ENCODE measurements at places on chromosomes 6 and 20.

DNA sequence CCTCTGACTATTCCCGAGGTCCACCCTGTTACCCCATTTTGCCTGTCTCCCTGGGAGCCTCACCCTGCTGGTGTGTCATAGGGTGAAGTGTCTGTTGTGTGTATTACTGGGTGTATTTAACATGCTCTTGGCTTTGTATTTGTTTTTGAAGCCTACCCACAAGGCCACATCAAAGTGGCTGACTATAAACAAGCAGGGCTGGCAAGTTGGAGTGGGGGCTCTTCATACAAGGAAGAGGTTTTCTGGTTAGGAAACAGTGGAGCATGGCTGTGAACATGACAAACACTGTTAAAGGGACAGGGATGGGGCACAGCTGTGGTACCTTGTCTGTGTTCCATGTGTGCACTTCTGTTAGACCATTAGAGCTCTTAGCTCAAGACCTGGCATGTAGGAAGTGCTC lies 26.3 kb downstream of the HECA start:
- no peak for DNase-seq

- no peak for DNase-seq
These were observed 30.4 kb upstream of the CD93 start for GRCh38 chr20:23116311-23117089.

DNA sequence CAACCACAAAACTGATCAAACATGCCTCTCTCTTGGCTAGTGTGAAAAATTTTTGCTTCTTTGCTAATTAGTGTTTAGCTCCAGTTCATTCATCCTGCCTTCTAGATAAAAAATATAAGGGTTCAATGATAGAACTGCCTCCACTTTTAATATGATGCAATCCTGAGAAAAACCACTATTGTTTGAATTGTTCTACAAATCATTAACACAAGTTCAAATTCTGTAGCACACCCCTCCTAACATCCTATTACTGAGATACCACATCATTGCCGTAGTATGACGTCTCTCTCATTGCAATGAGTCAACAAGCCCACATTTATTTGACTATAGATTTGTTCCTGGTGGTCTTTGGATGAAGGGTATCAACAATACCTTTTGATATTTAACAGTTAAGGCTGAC lies 365.8 kb upstream of the OPRM1 start:
- DNase-seq, result no peak

DNA sequence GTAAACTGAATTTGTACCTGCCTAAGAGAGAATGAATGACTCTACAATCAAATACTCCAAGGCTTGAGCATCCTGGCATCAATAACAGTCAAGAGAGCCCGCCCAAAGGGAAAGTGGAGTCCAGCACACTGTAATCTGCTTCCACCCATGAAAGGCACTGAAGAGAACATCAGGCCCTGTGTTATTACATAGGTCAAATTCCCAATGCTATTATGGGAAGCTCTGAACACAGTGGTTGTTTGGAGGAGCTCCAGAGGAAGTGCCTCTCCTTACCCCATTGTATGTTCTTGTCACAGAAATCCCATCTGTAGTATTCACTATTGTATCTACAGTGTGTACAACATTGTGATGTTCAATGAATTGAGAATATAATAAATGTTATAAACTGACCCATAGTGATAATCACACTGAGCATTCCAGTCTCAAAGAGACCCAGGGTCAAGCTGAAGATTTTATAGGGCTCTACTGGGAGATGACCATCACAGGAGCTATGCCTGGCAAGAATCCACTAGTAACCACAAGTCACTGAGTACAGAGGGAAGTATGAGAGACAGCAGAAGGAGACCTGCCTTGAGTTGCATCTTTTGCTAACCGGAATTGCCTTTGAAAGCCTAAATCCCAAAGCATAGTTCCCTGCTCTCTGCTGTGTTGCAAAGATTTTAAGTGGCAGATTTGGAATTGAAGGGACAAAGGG lies 446.7 kb downstream of the GJA1 start:
- DNase-seq, result no peak

GRCh38 chr6:80145509-80145908 lies 39.0 kb downstream of the BCKDHB start:
- DNase-seq, result no peak

GRCh38 chr6:107574856-107575255 lies 84.9 kb downstream of the SOBP start:
- DNase-seq, result no peak

DNA sequence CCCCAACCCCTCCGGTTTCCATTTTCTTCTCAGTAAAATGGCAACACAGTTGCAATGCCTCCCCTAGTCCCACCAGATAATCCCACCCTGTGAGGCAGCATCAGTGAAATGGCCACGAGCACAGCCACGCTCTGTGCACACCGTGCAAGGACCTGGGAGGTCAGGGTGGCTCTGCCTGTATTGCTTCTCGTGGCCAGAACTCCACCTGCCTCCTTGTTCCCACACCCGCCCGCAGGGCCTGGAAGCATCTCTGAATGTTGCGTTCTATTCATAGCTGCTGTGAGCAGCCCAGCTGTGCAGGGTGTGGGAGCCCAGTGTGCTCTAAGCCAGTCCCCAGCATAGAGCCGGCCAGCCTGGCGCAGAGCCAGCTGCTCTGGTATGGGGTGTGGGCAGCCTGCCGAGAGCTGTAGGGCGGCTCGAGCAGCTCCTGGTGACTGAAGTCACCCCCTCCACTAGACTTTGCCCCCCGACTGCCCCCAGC lies 161.1 kb downstream of the DLL1 start:
- DNase-seq, result no peak

DNA sequence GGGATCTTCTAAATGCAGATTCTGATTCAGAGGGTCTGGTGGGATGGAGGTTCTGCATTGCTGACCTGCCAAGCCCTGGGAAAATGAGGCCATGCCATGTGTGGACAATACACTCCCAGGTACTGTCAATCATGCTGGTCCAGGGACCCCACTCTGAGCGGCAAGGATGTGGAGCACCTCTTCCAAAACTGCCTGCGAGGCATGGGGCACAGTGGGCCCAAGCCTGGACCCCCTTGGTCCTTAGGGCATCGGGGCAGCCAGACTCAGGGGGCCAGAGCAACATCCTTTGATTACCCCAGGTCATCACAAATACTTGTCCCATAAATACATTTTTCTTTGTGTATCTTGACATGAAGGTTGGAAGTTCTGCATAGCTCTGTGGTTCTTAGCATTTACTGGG lies 76.8 kb upstream of the NXT1 start:
- no peak for DNase-seq

DNA sequence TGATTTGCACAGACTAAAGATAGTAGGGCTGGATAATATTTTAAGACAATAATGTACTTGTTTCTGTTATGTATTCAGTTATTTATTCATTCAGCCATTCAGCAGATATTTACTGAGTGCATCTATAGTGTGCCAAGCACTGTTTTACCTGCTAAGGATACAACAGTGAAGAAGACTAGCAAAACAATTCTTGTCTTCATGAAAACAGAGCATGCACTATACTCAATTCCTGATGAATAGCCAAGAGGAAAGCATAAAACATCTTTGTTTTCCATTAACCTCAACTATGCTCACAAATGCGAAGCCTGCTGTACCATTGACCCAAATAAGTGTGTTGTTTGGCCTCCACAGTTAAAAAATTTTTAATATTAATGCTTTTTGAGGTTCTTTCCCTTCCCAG lies 436.7 kb downstream of the BCKDHB start:
- DNase-seq, result no peak

DNA sequence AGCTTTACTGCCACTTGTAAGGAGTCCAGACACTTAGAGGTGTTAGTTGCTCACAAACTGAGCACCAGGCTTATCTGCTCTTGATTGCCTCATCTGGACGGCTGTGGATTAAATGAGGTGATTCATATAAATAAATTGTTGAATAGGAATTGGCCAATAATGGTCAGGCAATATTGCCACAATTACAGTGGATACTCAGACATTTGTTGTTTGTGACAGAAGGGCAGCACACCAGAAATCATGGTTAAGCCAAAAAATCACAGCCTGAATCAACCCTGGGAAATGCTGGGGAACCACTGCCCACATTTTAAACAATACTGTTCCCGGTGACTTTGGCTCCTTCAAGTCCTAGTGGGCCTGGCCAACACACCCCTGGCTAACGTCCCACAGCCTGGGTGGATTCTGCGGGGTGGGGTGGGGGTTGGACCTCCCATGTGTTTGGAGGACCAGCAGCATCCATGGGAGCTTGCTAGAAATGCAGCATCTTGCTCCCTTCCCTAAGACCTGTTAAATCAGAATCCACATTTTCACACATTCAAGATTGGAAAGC lies 29.5 kb upstream of the SPDEF start:
- DNase-seq, result no peak
